Head of caudate nucleus (tissue), 42 donors: ENCODE measurements at places on chromosomes 7 and 10.

GRCh38 chr10:78871796-78872195 lies 197.0 kb upstream of the ZMIZ1 start:
- no peak for DNase-seq

DNA sequence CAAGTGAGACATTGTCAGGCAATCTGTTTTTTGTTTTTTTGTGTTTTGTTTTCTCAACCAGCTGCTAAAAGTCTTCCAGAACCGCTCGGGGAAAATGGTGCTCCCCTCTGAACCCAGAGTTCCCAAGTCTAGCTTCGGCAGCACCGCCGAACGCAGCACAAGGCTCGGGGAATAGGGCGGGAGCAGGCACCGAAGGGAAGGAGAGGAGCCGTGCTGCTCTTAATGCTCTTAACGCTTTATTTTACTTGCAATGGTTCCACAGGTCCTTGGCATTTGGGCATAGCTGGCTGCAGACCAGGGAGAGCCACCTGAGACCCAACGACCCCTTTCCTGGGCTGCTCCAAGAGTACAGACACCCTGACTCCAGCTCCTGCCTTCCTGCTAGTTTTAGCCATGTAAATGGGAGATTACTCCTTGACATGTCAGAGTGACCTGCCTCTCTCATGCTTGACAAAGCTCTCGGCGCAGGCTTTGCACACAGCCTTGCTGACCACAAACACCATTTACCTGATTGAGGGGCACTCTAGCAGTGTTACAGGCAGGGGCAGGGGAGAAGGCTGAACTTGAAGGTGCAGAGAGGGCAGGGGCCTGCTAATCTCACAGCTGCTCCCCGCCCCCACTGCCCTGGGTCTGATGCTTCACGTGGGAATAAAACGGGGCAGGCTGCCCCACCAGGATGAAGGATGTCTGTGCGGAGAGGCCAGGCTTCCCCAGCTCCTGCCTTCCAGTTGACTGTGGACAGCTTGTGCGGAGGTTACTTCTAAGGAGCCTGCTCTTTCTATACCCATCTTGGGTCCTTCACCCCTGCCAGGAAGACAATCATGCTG lies 58.6 kb upstream of the EFCAB10 start:
- DNase-seq, result no peak

DNA sequence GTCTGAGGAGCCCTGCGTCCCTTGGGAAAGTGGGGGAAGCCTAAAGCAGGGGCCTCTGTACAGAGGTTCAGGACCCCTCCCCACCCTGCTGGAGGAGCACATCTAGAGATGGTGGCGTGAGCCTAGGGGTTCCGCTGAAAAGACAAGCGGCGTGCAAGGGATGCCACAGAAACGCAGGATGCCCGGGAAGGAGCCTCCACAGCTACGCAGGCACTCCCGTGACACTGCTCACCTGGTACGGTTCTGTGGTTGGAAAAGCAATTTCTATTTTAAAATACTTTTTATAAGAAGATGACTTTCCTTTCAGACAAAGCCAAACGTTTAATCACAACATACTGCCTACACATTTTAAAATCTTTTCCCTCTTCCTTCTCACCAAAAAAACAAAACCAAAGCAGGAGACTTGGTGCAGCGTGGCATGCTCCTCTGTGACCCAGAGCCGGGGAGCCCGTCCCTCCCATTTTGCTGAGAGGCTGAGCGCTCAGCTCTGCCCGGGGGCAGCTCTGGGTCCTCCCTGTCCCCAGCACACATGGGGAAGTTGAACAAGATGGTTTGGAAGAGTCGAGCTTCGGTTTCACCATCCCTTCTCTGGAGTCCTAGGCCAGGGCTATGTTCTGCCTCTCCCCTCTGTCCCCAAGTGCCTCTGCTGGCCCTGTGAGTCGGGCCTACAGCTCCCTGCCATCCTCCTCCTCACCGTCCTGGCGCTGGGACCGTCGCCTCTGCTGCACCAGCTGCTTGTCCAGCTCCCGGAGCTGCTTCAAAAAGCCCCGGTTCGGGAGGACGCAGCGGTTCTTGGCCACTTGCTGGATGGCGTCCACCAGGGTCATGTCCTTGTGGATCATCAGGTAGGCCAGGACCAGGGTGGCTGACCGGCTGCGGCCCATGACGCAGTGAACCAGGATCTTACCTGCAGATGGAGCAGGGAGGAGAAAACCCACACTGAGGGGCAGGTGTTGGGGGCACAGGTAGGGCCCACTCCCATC lies 74.0 kb upstream of the SAMD8 start:
- peak; percentile 47 for DNase-seq

GRCh38 chr10:89829262-89829886 lies 128.0 kb downstream of the KIF20B start:
- DNase-seq, result no peak

GRCh38 chr7:38274486-38274885 lies 1.1 kb upstream of the TARP start:
- DNase-seq, result no peak

DNA sequence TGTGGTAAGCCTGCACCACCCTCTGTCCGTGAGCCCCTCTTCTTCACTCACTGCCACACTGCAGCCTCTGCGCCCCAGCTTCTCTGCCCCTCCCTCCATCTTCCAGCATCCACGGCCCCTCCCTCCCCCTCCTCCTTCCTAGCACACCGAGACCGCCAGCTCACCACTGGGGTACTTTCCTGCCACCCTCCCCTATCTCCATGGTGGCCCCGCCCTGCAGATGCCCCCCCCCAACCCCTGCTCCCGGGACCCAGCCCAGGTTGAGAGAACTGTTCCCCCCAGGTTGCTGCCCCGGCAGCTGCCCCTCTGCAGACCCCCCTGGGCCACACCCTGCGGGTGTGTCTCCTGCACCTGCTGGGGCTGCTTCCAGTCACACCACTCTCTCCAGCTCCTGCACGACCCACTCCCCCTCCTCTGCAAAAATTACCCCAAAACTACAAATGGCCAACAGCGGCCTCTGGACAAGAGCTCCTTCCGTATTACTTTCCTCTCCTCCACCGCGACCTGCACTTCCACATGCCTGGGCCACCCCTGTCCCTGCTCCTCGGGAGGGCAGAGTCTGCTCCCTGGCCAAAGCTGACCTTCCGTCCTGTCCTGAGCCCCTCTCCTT lies 209.2 kb upstream of the PPP2R2D start:
- no peak for DNase-seq

DNA sequence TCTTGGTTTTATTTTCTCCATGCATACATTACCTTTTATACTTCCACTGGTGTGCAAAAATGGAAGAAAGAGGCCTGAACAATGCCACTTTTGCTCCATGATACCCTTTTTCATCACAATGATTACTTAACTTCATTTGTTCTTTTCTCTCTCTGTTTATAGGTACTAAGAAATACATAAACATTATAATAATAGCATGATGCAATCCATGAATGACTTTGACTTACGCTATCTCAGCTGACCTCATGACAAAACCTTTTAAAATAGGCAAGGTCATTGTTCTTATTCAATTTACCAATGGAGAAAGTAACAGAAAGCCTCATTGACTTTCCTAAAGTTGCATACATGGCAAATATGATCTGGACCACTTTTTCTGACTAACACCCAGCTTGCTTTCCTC lies 105.1 kb upstream of the ZEB1 start:
- no peak for DNase-seq

GRCh38 chr10:102501201-102502028 lies 1.1 kb downstream of the ACTR1A start:
- DNase-seq, result no peak

DNA sequence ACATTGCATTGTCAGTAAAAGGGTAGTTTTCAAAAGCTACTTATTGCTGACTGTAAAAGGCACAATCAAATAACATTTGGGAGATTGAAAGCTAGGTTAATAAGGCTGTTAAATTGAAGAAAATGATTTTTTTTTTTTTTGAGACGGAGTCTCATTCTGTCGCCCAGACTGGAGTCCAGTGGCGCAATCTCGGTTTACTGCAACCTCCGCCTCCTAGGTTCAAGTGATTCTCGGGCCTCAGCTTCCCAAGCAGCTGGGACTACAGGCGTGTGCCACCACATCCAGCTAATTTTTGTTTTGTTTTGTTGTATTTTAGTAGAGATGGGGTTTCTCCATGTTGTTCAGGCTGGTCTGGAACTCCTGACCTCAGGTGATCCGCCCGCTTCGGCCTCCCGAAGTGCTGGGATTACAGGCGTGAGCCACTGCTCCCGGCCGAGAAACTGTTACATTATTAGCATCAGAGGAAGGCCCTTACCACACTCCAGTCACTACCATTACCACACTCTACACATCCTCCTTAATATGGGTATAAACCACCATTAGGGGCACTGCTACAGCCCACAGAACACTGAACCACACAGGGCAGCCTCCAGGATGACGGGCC lies 1.0 kb downstream of the CYP51A1 start:
- DNase-seq, result no peak

DNA sequence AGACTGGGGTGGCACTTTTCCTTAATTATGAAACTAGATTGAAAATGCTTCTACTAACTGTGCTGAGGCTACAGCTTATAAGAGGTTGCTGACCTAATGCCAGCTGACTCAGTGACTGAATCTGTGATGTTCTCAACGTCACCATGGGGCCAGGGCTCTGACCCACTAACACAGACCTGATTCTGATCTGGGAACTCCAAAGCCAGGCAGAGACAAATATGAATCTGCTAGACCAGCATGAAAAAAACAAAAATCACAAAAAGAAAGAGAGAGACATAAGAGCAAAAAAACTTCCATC lies 16.1 kb downstream of the USP6NL start:
- no peak for DNase-seq

DNA sequence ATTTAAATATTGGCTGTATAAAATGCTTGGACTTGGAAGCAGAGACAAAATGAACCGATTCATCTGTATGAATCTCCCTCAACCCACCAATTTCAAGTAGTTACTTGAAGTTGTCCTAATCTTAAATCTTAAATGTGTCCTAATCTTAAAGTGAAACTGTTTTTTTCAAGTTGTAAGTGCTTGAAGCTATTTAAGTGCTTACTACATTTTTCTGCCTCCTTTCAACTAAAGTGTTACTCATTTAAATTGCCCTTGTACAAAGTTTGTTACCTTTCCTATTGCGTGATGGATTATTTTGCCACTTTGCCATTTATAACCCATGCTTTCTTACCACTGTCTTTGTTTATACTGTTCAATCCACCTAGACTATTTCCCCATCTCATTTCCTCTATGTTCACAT lies 2.8 kb downstream of the BCAP29 start:
- DNase-seq, result no peak

- no peak for DNase-seq
Observed at GRCh38 chr7:24702755-24703154, 54.5 kb downstream of the GSDME start.

- DNase-seq, result no peak
Observed at GRCh38 chr7:127667017-127667670, 15.2 kb downstream of the SND1 start.

- DNase-seq, result no peak
Observed at GRCh38 chr7:70771451-70771850, 360.5 kb upstream of the GALNT17 start.

DNA sequence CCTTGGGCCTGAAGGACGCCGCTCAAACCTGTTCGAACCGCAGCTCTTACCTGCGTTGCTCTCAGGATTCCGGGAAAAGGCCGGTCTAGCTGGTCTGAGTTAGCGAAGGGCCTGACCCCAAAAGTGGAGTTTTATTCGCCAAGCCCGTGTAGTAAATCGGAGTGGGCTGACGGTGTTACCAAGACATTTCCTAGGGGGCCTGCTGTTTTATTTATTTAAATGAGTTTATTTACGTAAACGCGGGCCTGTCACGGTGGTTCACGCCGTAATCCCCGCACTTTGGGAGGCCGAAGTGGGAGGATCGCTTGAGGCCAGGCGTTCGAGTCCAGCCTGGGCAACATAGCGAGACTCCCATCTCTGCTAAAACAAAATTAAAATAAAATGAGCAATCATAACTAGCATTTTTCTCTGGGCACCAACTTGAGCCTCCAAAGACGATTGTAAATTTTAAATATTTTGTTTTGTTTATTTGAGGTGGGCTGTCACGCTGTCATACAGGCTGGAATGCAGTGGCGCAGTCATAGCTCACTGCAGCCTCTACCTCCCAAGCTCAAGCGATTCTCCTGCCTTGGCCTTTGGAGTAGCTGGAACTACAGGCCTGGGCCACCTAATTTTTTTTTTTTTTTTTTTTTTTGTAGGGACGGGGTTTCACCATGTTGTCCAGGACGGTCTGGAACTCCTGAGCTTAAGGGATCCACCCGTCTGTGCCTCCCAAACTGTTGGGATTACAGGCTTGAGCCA lies 903 bp downstream of the ZNF655 start:
- no peak for DNase-seq

DNA sequence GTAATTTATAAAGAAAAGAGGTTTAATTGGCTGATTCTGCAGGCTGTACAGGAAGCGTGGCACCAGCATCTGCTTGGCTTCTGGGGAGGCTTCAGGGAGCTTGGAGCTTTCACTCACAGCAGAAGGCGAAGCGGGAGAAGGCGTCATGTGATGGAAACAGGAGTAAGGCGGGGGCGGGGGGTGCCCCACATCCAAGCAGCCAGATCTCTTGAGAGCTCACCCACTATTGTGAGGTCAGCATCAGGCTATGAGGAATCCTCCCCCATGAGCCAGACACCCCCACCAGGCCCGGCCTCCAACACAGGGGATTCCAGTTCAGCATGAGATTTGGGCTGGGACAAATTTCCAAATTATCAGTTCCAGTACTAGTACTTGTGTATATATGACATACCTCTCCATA lies 46.2 kb downstream of the WDR37 start:
- no peak for DNase-seq

GRCh38 chr10:119190954-119191785 lies 12.6 kb upstream of the PRDX3 start:
- DNase-seq, result no peak

GRCh38 chr10:112202561-112203241 lies 19.1 kb upstream of the GPAM start:
- DNase-seq, result no peak

GRCh38 chr7:22564511-22565045 lies 64.6 kb upstream of the STEAP1B start:
- no peak for DNase-seq

- no peak for DNase-seq
Observed at GRCh38 chr7:94440451-94441039, 45.9 kb downstream of the COL1A2 start.

DNA sequence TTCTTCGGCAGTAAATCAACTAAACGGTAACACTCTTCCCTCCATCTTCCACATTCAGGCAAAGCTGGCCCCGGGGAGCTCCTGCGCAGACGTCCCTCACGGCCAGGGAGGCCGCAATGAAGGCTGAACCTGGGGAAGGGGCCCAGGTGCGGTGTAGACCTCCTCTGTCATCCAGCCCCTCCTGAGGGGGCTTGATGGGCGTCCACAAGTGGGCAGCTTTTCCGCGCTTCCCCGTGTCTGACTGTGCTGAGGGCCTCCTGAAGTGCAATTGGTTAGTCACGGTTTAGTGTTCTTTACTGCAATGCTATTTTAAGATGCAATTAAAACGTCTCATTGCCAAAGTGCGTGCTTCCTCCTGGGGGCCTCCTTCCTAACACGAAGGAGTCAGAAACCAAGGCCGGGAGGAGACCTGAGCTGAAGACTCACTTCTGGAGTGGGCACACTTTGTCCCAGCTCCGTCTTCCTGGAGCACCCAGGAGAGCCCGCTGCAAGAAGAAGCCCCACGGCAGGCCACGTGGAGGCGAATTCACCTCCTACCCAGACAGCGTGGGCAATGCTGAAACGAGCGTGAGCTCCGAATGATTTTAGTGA lies 173.3 kb downstream of the ELFN1 start:
- peak; percentile 70 for DNase-seq
